ENCODE measurements at places on chromosomes 2 and 18. TPM values are rescaled to one million over a fixed set of nuclear protein-coding genes. Genes with fewer than 3 reads are reported as not detected.

HOXD4 gene
- not detected for total RNA-seq

ZNF804A gene
- total RNA-seq, result 6.0 TPM

TDRD15 gene
- 0.15 TPM for total RNA-seq

HOXD3 gene
- total RNA-seq, result 0.70 TPM

NOL4 gene
- total RNA-seq, result not detected

PIKFYVE gene
- total RNA-seq, result 16.0 TPM

EGR4 gene
- total RNA-seq, result not detected

KCNE4 gene
- 2.4 TPM for total RNA-seq

DLX2 gene
- 2.6 TPM for total RNA-seq

ERBB4 gene
- total RNA-seq, result 0.04 TPM

UBXN2A gene
- 10.0 TPM for total RNA-seq

MROH2A gene
- not detected for total RNA-seq

MYL1 gene
- total RNA-seq, result not detected

All from H4 (cell line).